ENCODE measurements at places on chromosomes 1 and 21. TPM values are rescaled to one million over a fixed set of nuclear protein-coding genes. Genes with fewer than 3 reads are reported as not detected.
A peak's percentile ranks its signal among the peaks of the same experiment; 100 is the strongest.

GRCh38 chr1:159986093-159986492 is 32.1 kb upstream of the SLAMF9 start:
- no peak for DNase-seq

GRCh38 chr1:234065794-234066447 is 161.4 kb downstream of the SLC35F3 start:
- peak; percentile 29 for DNase-seq

DNA sequence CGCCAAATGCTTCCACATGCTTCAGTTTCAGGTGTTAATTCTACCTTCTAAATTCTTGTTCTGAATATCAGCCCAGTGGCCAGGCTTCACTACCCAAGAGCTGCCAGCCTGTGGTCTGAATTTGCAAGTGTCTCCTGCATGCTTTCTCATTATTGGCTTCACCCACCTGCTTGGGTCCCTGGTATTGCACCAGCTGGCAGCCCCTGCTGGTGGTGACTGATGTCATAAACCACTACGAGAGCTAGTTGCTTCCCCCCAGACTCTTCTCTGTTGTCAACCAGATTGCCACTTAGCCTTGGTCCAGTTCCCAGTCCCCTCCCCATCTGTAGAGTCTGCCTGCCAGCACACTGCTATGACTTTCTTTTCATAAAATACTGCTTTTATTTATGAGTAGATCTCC is 197.7 kb upstream of the DUSP10 start:
- no peak for DNase-seq

DNA sequence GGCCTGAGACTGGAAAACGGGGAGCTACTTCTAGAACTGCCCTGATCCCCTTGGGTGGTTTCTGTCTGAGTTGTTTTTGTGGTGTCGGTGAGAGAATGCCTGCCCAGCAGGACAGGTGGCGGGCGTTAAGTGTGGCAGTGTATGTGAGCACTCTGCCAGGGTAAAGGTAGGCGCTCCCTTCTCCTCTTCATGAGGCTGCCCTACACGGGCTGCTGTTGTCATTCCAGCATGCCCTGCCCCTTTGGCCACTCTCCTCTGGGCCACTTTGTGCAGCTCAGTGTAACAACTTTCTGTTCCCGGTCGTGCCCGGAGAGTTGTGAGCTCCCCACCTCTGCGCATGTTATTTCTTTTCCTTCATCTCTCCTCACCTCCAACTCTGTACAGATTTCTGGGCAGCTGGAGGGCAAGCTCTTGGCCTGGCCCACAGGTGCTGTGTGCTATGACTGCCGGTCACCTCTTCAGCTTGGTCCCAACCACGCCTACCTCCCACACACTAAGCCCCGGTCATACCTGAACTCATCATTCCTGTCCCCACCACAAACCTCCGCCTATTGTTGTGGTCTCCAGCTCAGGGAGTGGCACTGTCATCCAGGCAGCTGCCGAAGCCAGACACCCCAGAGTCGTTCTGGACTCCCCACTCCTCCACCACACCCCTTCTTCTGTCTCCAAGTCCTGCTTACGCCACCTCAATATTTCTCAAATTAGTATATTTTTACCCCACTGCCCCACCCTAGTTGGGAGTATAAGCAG is 69.0 kb downstream of the GADD45A start:
- no peak for DNase-seq

DNA sequence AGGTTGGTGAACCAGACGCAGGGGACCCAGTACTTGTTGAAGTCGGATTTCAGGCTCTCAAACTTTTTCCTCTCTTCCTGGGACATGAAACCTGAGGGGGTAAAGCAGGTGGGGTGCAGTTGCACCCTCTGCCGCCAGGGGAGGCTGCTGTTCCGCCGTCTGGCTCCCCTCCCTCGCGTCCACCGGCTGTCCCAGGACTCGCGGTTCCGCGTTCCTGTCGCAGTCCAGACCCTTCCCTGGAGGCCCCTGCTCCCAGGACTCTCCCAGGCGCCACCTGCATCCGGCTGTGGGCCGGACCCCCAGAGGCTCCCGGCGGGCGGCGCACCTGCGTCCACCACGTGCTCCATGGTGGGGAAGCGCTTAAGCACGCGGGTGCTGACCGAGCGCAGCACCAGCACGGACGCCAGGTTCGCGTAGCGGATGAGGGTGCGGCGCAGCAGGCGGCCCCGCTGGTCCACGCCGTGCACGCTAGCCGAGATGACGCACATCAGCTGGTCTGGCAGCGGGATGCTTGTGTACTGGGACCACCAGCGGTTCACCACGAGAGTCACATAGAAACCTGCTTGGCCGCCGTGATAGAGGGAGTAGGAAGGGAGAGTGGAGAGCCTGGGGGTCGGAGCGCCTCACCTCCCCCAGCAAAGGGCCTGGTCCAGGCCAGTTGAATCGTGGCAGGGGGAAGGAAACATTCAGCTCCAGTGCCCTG is 1.7 kb downstream of the BEST4 start:
- DNase-seq, result peak; percentile 86

DNA sequence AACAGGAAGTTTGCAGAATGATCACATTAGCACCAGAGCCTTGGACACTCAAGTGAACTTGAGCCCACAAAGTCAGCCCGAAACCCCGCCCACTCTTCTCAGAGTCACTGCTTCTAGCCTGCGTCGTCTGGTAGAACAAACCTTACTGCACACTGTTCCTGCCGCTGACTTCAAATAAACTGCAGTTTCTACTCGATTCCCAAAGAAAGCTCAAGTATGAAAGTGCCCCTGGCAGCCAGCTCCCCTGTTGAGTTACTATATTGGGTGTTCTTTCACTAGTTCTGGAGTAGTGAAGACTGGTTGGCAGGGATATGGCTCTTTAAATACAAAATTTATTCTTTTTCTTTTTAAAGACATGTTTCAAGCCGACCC is 164.7 kb downstream of the GALNT2 start:
- peak; percentile 44 for DNase-seq

GRCh38 chr1:170215072-170215885 is 69.5 kb downstream of the NTMT2 start:
- DNase-seq, result no peak

DNA sequence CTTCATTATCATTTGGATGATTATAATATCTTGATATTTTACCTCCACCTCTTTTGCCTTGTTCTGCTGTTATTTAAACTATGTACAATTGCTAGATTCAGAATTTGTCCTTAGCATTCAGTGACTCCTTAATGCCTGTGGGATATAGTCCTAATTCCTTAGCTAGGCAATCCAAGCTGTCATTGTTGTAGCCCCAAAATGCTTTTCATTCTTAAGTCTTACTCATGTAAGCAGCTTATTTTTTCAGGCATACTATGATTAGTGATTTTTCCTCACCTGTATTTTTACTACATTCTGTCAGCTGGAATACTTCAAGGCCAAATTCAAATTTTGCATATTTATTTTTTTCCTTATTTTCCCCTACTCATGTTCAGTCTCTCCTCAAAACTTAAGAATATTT is 13.4 kb downstream of the PKN2 start:
- DNase-seq, result no peak

- no peak for DNase-seq
Observed at GRCh38 chr1:27314169-27314568, 7.8 kb upstream of the TMEM222 start.

Gene AGPAT3
- 83.0 TPM for polyA plus RNA-seq

GRCh38 chr1:47742890-47743760 is 254.1 kb downstream of the TRABD2B start:
- DNase-seq, result no peak

All from large intestine (tissue), 12 donors.